ENCODE measurements at places on chromosomes 3 and 15.

GRCh38 chr15:74525309-74525708 is 15.7 kb upstream of the ARID3B start:
- no peak for ATAC-seq

DNA sequence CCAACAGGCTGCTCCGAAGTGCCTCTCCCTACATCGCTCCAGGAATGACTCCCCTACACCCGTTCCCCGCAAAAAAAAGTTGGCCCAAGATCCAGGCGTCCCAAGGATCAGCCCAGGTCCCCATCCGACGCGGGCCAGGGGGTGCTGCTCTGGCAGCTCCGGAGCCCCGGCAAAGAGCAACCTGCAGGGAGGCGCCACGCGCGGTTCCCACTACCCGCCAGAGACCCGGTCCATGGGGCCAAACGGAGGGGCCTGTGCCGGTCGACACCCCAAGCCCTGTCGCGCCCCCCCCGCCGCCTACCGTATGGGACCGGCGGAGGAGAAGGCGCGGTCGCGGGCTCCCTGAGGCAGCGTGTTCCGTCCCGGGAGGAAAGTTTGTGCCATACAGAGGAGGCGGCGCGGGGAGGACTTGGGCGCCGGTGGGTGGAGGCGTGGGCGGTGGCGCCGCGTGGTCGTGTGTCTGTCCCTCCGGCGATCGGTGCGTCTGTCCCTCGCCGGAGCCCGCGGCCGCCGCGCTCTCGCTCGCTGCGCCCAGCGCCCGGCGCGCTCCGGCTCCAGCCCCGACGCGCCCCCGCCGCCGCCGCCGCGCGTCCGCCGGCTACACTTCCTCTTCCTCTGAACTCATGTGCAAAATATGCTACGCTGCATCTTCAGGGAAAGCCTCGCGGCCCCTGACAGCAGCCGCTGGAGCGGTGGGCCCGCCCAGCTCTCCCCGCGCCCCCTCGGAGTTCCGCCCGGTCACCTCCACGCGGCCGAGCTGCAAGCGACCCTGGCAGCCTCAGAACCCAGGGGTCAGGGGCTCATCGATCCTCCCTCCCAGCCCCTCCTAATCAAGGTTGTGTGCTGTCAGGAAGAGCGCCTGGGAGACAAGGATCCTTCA is at the start of gene RFTN1:
Gene RFTN1 (minus strand): TSS at position 559 of the 880 bp plus-strand sequence. CDS start 19,830 bp downstream, outside the sequence.
- ATAC-seq: peak; percentile 6

DNA sequence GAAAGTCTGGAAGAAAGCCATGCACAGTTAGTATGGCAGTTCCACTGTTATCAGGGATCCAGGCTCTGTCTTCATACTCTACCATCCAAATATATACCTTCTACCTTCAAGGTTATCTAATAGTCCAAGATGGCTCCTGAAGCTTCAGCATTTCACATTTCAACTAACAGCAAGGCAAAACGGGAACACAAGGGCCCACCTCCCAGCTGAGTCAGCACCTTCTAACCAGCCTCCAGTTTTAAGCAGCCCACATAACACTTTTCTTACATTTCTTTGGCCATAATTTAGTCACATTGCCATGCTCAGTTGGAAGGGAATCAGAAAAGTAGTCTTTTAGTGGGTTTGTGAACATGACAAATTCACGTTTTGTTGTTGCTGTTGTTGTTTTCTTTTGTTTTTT is 15.4 kb upstream of the MSL2 start:
- no peak for ATAC-seq

DNA sequence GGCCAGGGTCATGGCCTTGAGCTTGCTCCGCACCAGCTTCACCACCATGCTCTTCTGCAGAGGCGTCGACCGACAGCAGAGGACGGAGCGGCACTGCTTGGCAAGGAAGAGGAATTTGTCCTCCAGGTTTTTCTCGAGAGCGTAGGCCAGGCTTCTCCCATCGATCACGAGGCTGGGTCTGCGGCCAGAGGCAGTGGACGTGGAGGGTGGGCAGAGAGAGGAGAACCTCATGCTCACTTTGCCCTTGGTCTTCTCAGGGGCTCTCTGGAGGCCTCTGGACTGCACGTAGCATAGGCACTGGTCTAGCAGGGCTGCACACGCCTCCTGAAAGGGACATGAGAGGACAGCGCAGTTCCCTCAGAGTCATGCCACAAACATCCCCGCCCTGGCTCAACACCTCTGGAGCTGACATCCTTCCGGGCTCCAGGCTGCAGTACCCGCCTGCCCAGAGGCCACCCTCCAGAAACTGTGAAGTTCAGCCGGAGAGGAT is 168.3 kb downstream of the ATP10A start:
- no peak for ATAC-seq

- ATAC-seq: no peak
Observed at GRCh38 chr15:39357480-39358268, 223.2 kb upstream of the THBS1 start.

GRCh38 chr15:78108300-78109084 is 16.1 kb downstream of the SH2D7 start:
- ATAC-seq: peak; percentile 79

DNA sequence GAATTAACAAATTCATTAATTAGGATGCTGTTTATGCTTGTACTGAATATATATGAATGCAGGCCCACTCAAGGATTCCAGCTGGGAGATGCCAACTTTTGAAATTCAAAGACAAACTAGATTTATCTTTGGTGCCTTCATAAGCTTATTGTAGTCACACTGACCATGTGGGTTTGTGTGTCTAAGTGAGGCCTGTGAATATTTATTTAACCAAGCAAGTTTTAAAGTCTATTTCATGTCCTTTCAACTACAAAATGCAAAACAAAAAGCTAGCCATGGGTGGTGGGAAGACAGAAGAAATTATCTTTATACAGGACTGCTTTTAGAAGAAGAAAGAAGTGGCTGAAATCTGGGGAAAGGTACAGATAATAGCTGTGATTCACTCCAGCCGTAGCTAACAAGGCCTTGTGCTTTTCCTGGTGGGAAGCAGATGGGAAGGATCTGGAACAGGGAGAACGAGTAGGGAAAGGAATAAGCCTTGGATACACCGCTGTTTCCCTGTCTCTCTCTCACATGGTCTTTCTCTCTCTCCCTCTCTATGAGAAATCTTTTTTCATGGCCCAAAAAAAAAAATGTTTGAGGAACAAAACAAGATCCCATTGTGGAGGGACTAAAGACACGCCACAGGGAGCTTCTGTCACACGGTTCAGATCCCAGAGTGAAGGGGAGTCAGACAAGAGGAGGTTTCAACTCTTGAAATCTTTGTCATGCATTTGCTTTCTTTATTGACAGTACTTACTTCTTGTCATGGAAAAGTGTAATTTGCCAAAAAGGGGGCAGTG is 225.5 kb downstream of the RORA start:
- no peak for ATAC-seq

GRCh38 chr15:50390554-50391264 is 33.5 kb upstream of the USP8 start:
- ATAC-seq: no peak

- ATAC-seq: no peak
Observed at GRCh38 chr3:189238071-189238470, 66.3 kb downstream of the TPRG1 start.

- no peak for ATAC-seq
Observed at GRCh38 chr15:83129791-83130190, 22.3 kb downstream of the TM6SF1 start.

DNA sequence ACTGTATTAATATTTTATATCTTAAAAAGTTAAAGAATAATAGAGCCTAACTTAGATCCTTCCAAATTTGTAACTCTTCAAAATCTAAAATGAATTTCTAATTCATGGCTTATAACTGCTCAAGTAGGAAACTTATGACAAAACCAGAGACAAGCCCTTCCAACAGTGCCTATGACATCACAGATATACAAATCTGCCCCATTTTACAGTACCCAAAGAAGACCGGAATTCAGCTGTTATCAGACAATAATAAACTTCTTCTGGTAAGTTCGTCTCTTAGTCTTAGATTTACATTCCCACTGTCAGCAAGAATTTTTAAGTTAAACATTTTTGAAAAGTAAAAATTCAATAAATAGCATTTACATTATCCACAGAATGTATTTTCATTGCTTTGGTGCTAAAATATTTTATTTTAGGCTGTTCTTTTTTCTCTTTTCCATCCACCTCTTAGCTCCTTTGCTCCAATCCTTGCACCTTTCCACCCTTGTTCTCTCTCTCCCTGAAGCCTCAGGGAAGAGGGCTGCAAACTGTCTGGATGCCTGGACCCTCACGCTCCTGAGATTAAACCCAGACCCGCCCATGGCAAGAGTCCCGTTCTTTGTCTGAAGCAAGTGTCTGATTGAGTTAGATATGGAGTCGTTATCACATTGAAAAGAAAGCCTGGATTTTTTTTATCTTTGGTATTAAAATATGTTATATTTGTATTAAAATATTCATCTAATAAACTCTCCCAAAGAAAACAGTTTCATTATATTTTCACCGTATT is 312.7 kb downstream of the ZBTB20 start:
- ATAC-seq: no peak

- ATAC-seq: no peak
Observed at GRCh38 chr3:72448858-72449257, 399.4 kb downstream of the SHQ1 start.

DNA sequence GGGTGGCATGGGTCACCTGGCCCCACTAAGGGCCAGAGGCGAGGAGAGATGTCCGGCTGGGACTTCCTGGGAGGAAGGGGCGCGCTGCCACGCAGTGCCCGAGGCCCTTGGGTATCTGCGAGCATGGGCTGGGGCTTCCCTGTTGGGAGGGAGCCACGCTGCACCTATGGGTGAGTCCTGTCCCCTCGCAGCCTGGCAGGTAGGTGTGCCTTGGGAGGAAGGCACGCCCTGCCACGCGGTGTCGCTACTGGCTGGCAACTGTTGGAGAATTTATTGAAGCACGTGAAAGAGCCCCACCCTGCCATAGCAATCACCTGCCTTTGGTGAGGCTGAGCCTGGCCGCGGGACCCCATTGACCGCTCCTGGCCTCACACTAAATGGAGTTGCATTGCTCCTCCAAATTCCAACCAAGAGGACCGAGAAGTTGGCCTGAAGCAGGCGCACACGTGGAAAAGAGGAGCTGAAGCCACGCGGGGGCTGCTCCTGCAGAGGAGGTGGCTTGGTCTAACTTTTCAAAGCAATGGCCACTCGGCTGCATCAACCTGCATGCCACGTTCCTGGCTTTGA is 134.2 kb downstream of the TJP1 start:
- ATAC-seq: no peak

GRCh38 chr3:72238801-72239200 is 453.9 kb upstream of the PROK2 start:
- no peak for ATAC-seq

DNA sequence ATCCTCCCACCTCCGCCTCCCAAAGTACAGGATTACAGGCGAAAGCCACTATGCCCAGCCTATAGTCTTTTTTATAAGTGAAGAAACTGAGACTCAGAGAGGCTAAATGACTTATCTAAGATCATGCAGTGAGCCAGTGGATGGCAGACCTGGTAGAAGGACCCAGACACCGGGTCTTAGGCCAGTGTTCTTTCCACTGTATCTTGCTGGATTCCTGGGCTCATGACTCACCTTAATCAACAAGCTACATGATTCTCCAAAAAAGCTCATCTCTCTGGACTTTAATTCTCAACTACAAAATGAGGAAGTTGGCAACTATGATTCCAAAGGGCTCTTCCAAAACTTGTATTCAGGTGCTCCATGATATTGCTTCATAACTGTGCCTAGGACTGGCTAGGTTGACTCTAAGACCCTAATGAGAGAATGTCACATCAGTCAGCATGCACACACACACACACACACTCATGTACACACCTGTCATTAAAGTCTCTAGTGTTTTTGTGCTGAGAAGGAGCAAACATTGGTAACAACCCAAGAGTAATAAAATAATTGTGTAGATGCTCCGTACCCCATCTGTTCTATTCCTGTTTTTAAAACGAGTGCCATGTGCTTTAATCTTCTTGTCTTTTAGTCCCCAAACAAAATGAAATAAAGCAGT is 89.7 kb upstream of the SLC4A7 start:
- no peak for ATAC-seq

DNA sequence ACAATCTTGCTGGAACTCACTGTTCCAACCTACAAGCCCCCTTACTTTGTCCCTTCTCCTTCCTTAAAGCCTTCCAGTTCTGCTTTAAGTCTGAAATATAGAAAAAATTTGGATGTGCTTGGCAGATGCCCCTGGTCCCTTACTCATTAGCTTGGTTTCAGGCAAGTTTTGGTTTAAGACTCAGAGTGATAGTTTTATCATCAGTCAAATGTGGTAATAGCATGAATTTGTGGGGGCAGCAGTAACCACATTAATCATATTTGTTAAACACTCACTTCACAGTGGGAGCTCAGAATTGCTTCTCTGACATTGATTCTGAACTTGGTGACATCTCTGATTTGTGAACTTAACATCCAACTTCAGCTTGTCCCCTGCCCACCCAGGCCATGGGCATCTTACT is 58.3 kb upstream of the ALDH1A3 start:
- ATAC-seq: no peak

- peak; percentile 36 for ATAC-seq
Observed at GRCh38 chr3:46496746-46497555, 825 bp upstream of the RTP3 start.

GRCh38 chr15:88484682-88485331 is 17.3 kb downstream of the MRPS11 start:
- ATAC-seq: no peak

- no peak for ATAC-seq
Observed at GRCh38 chr15:20652914-20653313, 111.3 kb upstream of the GOLGA6L6 start.

GRCh38 chr3:150409512-150410310 is 1.6 kb downstream of the TSC22D2 start:
- ATAC-seq: peak; percentile 17

GRCh38 chr3:147812186-147812911 is 403.2 kb downstream of the ZIC1 start:
- no peak for ATAC-seq

GRCh38 chr3:38966811-38967692 is 84.7 kb downstream of the SCN11A start:
- no peak for ATAC-seq

GRCh38 chr15:56939257-56939656 is 20.8 kb downstream of the TCF12 start:
- no peak for ATAC-seq

DNA sequence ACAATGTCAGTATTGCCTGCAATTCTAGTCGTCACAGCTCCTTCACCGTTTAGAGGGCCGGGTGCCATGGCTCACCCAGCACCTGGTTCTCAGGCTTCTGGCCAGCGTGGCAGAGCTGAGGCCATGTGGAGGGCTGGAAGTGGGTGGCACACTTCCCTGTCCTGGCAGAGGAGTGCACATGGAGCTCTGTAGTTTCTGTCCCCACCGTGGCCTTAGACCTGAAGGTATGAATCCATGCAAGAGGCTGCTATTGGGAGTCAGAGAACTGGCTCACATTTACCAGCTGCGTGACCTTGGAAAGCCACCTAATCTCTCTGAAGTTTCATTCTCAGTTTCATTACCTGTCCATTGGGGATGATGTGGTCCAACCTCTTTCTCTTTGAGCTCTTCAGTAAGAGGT is 22.2 kb downstream of the EPHB1 start:
- no peak for ATAC-seq

- ATAC-seq: no peak
Observed at GRCh38 chr3:63819151-63819398, at the start of gene C3orf49. Gene C3orf49 (plus strand): TSS chr3:63819299. CDS start chr3:63819472, 173 bp downstream.

All from activated CD4-positive, CD25-positive, alpha-beta regulatory T cell treated with anti-CD3 and anti-CD28 coated beads, Interleukin-2, amount 50 U/mL, for 24 hours (primary cell).